ENCODE measurements at places on chromosomes 2 and 18. TPM values are rescaled to one million over a fixed set of nuclear protein-coding genes. Genes with fewer than 3 reads are reported as not detected.
A peak's percentile ranks its signal among the peaks of the same experiment; 100 is the strongest.

Gene DLX1
- total RNA-seq, result 0.36 TPM

DNA sequence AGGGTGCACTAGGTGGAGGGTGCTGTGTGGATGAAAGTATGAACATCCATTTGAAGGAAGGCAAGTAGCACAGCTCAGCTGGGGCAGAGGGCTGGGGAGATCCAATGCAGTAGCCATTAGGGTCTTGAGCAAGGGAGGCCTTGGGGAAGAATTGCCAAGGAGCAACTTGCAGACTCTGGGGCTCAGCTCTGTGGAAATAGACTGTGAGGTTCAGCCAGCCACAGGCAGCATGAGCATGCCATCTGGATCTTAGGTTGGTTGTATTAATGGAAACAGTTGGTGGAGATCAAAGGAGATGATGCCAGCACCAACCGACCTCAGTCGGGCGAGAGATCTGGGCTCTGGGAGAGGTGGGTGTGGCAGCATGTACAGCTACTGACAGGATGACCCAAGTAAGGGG lies 5.6 kb downstream of the ZAP70 start:
- no peak for DNase-seq

- no peak for DNase-seq
Measured at GRCh38 chr2:8049176-8049575, 632.7 kb upstream of the ID2 start.

- no peak for DNase-seq
Measured at GRCh38 chr18:47545613-47546012, 294.2 kb upstream of the SKOR2 start.

DNA sequence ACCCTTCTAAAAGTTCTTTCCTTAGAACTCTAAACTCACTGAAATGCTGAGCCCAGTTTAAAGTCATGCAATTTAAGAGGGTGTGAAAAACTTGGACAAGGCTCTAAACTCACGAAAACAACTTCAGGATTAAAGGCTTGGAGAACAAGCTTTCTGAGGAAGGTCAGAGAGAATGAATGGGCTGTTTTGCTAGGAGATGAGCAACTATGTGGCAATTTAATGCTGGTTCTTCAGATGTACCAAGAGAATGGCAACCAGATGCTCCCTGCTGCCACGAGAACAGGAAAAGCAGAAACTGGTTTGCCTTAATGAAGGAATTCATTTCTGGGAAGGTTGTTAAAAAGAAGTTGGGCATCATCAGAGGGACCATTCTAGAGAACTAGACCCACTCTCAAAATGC lies 77.8 kb upstream of the PMAIP1 start:
- DNase-seq, result peak; percentile 49

GRCh38 chr2:161424394-161424769 lies 8.3 kb downstream of the TBR1 start:
- DNase-seq, result no peak

DNA sequence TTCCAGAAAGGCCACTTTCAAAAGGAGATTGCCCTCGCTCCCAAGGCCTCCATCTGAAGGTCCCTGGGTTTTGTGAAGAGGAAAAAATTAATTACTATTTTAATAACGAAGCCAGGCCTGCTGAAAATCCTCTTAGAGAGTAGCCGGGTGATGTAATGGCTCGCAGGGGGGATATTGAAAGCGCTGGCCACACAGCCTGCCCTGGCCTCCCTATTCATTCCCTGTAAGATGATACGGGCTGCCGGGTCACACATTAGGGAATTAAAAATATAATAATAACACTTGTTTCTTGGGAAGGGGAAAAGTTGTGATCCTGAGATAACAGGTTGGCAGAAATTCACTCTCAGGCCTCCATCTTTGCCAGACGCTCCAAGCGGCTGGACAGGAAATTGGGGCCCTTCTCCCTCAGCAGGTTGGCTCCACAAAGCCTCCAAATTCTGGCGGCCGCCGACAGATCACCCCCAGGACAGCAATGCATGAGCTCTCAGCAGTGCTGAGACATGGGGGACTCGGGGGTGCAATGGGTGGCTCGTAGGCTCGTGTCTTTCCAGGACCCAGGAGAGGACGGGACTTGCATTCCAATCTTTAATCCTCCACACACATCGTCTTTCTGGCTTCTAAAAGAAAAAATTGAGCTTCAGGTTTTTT lies 299.9 kb upstream of the SALL3 start:
- DNase-seq, result no peak
